ENCODE measurements at places on chromosomes 11 and 22.
A peak's percentile ranks its signal among the peaks of the same experiment; 100 is the strongest.

GRCh38 chr11:43830928-43831440, 49.6 kb upstream of the ALKBH3 start:
- DNase-seq = peak; percentile 100

DNA sequence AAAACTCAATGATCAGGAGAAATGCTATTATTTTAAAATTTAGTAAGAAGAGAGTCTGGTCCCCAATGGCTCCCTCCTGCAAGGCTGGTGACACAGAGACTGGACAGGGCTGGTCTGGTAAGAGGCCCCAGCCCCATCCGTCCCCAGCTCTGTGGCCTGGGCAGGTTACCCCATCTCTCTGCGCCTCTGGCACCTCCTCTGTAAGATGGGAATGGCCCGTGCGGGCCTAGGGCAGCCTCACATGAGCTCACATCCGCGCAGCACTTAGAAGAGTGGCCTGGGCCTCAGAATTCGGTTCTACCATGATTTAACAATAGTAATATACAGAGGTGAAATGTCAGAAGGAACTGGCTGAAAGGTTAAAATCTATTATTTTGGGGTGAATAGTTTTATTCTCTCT, 1.2 kb downstream of the APOBEC3F start:
- no peak for DNase-seq

DNA sequence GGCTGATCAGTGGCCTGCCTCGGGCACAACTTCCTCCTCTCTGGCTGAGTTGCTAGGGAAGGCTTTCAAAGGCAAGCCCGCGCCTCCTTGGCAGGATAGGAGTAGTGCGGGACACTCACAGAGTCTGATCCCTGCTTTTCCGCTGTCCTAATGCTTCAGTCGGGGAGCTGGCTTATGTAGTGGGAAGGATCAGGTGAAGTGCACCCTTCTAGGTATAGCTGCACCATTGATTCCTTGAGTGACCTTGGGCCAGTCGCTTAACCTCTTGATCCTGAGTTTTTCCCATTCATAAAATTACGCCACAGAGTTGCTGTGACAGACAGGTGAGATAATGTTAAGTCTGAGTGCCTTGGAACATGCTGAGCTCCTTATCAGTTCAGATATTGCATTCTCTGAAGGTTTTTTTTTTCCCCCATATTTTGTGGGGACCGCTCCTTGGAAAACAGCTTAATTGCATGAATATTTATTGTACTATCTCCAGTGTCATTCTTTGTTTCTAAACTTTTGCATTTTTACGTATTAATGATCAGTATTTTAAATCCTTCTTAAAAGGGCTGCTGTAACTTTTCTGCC, 961 bp downstream of the IPO7 start:
- DNase-seq = no peak

DNA sequence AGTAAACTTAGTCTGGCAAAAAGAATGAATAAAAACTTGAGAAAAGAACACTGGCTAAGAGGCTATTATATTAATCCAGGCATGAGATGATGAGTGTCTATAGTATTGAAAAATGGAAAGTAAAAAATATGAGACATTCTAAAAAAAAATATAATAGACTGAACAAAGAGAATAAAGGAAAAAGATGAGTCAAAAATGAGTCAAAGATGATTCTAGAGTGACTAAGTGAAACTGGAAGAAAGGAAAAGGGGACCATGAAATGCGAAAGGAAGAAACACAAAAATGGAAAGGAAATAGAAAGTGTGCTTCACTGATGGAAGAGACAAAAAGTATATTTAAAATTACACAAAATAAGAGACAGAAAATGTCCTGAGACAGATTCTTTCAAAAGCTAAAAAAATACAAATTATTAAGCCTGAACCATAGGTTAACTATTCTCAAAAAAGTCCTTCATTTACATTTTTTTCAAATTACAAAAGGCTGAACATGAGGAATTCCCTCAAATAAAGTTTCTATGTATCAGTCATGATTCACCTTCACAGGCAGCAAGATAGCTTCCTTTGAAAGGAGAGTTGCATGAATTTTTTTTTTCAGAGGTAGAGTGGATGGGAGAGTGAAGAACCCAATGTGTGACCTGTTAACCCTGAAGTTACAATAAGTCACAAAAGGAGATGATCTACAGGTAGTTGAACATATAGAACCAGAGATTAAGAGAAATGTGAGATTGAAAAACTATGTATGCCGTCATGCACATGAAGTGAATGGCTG, 75.2 kb downstream of the EIF3M start:
- DNase-seq = peak; percentile 34

- DNase-seq = peak; percentile 59
Measured at GRCh38 chr22:44523981-44524759, 26.1 kb upstream of the RTL6 start.

Data from renal cortical epithelial cell (primary cell).